ENCODE measurements at places on chromosomes 2 and 18.

GRCh38 chr2:224884188-224884587 lies 158.1 kb downstream of the DOCK10 start:
- no peak for DNase-seq

DNA sequence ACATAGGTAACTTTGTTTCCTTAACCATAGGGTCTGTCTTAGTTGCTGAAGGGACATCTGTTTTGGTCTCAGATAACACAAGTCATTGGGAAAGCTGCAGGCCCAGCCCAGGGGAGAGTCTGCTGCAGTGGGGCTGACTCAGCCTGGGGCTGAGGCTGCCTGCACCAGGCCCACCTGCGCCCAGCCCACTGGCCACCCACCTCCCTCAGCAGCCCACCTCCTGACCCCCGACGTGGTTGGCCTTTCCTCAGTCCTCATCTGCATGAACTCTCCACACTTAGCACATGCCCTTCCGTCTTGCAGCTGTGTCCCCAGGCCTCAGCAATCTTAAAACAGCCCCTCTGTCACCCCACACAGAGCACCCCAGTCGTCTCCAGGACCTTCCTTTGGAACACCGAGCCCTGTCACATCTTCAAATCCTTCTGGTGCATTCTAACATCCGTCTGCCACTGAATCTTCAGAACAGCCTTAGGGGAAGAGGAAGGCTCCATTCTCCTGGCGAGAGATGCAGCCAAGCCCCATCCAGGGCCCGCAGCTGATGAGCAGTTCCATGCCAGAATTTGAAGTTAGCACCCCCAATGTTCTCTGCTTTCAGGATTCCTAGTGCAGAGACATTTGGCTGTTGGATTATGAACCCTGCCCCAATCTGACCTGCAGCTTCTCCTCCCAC lies 231.4 kb downstream of the SEPTIN10 start:
- DNase-seq = no peak

DNA sequence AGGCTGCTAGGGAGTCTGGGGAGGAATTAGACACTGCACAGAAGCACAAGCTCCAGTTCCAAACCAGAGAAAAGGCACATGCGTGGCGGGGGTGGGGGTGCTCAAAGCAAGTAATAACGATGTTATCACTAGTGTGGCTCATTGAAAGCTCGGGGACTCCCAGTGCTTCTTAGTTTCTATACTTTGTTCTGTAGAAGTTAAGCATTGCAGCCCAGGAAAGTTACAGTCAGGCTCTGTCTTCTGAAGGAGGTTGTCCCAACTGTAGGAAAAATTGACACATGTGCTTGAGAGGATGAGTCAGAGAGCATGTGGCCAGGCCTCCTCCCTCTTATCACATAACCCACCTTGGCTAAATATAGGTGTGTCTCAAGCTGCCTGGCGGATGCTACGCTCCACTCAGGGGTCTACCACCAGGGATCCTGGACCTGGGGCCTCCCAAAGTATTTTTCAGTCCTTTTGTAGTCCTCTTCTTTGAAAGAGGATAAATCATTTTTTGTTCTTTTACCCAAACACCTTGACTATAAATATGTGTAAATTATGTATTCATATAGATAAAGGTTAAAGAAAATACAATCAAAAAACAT lies 3.8 kb downstream of the GALNT5 start:
- no peak for DNase-seq

GRCh38 chr18:36307513-36307912 lies 10.0 kb downstream of the FHOD3 start:
- no peak for DNase-seq

GRCh38 chr2:74364533-74365505 lies 15.3 kb downstream of the DCTN1 start:
- no peak for DNase-seq

DNA sequence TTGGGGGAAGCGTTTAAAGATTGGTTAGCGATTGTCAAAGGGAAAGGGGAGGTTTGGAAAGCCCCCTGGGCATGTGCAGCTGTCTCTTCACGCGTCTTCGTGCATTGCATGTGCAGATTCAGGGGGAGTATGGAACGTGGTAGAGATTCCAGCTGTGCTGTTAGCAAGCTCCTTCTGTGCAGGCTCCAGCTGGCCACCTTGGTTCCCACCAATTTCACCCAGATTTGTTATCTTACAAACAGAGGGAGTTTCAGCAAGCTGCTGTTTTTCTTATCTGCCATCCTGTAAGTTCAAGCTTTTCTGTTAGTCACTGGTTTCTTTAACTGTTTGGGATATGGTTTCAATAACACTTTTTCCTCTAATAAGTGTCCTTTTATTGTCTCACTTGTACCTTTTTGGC lies 30.4 kb downstream of the FARP2 start:
- DNase-seq = no peak

- DNase-seq = no peak
Measured at GRCh38 chr2:103396152-103396551, 634.3 kb downstream of the TMEM182 start.

GRCh38 chr2:231259104-231259503 lies 60.7 kb downstream of the ARMC9 start:
- no peak for DNase-seq

- no peak for DNase-seq
Measured at GRCh38 chr18:63981719-63982118, 11.8 kb downstream of the SERPINB8 start.

GRCh38 chr2:191152482-191153240 lies 1.9 kb upstream of the STAT4 start:
- no peak for DNase-seq

- DNase-seq = no peak
Measured at GRCh38 chr2:170227951-170228350, 50.0 kb downstream of the MYO3B start.

GRCh38 chr2:100940766-100941645 lies 61.1 kb upstream of the RPL31 start:
- DNase-seq = no peak

DNA sequence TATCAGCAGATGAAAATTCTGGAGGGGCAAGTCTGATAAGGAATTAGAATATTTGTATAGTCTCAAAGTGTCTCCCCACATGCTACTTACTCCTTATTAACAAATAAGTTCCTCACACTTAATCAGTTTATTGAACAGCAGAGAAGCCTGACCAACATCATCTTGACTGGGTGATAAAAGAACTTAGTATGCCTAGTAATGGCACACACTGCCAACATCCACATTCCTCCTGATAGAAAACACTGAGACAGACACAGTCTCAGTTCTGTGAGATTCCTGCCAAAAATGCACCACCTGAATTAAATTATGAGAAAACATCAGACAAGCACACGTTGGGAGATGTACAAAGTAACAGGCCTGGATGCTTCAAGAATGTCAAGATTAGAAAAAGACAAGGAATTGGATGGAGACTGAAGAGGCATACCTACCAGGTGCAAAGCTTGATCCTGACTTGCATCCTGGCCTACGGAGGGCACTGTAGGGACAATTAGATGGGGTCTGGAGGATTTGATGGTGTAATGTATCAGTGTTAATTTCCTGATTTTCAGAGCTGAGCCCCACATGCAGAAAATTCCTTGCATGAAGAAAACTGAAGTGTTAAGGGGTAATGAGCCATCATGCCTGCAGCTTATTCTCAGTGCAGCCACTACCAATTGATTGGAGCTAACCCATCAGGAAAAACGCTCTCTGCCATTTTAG lies 200.4 kb upstream of the SH3BP4 start:
- DNase-seq = no peak

GRCh38 chr2:207847807-207848544 lies 78.3 kb upstream of the FZD5 start:
- no peak for DNase-seq

DNA sequence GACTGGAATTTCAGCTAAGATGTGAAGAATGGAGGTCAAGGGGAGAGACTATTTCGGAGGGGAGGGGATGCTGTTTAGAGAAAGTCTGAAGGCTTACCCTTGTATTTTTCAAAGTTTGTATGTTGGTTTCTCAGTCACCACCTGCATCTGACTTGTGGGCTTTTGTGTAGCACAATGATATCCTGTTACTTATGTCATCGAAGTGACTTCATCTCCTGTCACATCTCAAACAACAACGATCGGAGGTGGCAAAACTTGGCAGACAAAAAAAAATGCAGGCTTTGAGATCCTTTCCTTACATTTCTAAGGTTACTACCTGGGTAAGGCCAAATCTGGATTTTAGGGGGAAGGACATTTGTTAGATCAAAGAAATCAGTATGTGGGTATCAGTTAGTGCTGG lies 11.7 kb upstream of the CXCR4 start:
- DNase-seq = no peak

DNA sequence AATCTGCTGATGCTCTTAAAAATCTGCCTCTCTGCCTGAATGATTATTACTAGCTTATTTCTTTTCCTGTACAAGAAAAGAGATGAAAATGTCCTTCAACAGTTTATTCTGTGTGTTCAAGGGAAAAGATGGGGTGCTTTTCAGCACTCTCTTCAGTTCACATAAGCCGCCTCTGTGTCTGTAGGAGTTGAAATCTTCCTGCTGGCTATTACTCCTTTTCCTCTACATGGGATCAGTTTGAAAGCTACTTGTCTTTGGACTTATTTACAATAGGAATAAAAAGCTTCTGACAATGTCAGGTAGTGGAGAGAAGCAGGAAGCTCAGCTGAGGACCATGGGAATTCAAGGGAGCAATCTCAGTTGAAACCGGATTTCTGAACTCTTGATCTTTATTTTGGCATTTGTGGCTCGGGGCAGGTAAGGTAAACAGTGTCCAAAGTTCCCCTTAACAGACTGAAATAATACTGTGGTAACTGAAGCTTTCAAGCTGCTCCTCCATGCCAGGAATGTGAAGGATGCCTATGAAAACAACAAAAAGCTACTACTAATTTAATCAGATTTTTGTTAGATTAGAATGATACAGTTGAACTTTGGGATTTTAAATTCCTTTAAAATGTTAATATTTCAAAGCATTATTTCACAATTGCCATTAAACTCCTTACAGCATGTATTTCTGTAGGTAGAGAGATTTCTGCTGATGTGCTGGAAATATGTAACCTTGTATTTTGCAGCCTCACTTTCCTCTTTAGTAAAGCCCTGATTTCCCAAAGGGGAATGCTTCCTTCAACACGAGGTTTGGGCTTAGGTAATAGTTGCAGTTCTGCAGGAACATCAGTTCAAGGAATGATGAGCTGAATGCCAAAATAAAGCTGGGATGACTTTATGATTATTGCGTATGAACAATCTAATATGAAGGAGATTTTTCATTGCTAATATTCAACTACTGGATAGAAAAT lies 43.6 kb downstream of the MAPRE2 start:
- DNase-seq = no peak
